CD4-positive, alpha-beta T cell treated with Interleukin-6 at 100 ng/mL for 8 hours (primary cell): ENCODE measurements at places on chromosomes 4 and X.

DNA sequence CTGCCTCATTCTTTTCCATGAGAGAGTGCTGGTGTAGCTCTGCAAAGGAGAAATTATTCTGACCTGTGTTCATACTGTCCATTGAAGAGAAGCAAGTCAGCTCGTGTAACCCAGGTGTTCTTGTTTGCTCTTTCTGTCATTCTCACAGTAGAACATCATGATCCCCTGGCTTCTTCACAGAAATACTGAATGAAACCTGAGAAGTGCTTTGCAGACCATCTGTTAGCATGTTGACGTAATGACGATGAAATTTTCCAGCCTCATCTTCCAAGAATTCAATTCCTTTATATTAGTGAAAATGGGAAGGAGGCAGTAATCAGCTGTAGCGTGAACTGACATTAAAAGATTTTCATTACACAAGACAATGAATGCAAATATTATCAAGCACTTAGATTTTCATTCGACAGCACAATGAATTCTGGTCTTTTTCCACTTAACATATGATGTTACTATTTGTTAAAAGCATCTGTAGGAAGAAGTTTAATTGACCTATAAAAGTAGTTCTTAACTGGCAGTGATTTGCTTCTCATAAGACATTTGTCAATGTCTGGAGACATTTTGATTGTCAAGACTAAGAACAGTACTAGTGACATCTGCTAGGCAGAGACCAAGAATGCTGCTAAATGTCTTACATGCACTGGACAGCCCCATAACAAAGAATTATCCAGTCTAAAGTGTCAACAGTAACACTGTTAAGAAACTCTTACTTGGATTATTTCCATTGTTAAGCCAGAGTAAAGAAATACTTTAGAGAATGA, 246.3 kb downstream of the BANK1 start:
- DNase-seq, result no peak

DNA sequence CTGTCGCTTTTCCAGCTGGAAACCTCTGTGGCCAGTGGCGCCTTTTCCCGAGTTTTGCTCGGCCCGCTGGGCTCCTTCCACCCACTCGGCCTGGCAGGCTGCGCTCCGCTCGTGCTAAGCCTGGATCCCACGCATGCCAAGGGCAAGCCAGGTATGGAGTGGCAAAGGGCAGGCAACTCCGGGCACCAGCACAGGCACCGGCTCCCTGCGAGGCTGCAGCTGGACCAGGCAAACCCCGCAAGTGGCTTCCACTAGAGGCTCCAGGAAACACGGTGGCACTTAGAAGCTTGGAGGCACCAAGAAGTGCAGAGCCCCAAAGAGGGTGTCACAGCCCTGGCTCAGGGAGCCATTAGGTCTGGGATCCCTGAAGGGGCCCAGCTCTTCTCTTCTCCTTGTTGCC, 59.5 kb downstream of the PPA2 start:
- no peak for DNase-seq

GRCh38 chr4:2852481-2852921, 8.9 kb downstream of the ADD1 start:
- no peak for DNase-seq

DNA sequence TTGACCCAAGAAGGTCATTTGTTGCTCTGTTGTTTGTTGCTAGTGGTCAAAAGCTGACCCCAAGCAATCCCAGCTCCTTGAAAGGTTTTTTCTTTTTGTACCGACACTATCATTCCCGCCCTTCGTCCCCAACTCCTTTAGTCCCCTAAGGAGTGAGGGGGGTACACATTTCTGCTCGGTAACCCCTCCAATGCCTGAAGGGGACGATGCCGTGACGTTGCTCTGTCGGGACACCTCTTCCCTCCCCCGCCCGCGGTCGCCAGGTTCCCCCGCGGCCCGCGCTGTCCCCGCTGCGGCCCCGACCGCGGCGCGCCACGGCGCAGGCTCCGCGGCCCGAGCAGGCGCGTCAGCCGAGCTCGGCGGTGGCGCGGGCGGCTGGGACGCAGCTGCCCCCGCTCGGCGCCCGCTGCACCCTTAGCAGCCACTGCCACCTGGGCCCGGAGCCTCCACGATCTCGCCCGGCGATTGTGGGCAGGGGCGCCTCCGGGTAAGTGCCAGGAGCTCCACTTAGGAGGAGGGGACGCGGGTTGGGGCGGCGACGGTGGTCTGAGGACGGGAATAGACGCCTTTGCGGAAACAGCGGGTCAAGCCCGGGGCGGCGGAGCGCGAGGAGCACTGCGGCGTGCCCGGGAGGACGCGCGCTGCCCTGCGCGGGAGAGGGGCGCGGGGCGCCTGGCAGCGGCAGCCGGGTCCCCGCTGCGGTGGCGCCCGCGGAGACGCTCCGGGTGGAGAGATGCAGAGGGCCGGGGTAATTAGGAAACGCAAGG, at the start of gene GLRB:
Gene GLRB, plus strand, starts transcription at position 340 of the 767 bp plus-strand sequence. CDS start 1,875 bp downstream, outside the sequence.
- DNase-seq, result no peak

DNA sequence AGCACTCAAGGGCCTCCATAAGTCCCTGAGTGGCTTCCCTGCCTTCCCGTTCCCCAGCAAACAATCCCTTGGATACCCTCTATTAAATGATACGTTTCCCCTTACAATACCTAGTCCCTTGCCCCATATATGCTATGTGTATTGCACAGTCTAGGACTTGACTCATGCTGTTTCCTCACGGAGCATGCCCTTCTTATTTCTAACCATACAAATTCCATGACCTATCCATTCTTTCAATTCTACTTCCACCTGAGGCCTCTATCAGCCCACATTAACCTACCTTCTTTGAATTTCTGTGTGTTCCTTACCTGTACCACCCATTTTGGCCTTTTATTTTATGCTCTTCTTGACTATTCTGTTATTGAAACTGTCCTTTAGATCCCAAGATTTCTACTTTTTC, 2.9 kb upstream of the PGRMC2 start:
- no peak for DNase-seq

DNA sequence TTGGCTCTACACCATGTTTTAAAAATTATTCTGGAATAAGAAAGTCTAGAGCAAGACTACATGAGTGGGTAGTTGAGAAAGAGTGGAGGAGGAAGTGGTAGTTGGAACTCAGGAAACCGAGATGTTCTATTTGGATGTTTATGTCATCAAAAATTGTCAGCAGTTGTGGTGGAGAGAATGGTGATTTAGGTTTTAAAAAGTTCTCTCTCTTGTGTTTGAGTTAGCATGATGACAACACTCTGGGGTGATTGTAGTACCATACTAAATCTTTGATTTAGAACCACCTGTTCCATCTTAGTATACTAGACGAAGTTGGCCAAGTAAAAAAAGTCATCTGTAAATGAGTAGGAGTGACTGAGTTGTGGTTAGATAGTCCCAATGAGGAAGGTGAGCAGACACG, 40.7 kb downstream of the KLHL2 start:
- DNase-seq, result no peak

DNA sequence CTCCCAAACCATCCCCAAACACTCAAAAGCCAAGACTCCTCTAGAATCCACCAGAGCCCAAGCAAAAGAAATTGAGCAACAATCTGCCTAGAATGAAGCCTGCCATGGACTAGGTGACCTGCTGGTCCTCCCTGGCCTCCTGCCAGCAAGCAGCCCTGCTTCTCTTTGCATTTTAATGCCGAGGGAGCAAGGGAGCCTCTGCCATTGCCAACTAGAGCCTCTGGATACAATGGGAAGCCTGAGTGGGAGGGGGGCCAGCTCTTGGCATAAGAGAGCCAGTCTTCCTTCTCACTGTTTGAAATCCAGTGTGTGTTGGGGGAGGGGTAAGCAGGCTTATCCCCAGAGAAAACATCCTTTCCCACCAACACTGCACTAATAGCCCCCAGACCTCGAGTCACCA, 1.5 kb upstream of the GDPD2 start:
- DNase-seq, result no peak

- DNase-seq, result no peak
Observed at GRCh38 chr4:126207910-126208309, 893.2 kb downstream of the FAT4 start.

GRCh38 chrX:29528281-29528680, 687.1 kb upstream of the MAGEB2 start:
- DNase-seq, result no peak

DNA sequence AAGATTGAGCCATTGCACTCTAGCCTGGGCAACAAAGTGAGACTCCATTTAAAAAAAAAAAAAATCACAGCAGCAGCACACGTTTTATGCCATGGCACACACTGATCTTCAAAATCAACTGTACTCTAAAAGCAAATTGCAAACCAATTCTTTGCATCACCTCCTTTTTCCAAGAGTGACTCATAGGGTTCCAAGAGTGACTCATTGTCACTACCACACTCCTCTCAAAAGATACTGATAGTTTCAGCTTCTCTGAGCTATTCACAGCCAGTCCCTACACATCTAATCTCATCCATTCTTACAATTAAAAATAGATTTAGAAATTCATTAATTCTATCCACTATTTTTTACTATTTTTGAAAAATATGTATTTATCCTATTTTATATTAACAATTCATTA, 1494.9 kb upstream of the AGA start:
- DNase-seq, result no peak

- no peak for DNase-seq
Observed at GRCh38 chr4:182201871-182202270, 41.3 kb upstream of the TENM3 start.

DNA sequence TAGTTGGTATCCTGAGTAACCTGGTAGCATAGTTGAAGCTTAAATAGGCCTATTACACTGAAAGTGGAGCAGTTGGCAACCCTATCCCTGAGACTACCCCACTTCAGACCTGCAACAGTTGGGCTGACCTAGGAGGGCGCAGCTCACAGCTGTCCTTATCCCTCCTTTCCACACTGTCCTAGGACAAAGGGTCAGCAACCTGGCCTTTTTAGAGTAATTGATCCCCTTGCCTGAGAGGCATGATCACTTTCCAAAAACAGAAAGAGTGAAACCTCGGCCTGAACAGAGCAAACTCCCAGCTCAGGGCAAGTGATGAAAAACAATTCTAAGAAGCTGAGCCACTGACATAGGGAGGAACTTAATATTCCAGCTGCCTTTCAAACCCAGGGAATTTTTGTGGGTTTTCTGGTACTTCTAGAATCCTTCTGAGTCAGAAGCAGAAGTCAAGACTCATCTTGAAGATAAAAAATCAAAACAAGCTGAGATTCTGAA, 94.9 kb upstream of the MYOZ2 start:
- DNase-seq, result no peak

- DNase-seq, result no peak
Observed at GRCh38 chr4:10115271-10115796, 1.3 kb downstream of the WDR1 start.

GRCh38 chrX:63281465-63281864, 69.7 kb downstream of the SPIN4 start:
- no peak for DNase-seq
